ENCODE measurements at places on chromosomes 12 and 14.

DNA sequence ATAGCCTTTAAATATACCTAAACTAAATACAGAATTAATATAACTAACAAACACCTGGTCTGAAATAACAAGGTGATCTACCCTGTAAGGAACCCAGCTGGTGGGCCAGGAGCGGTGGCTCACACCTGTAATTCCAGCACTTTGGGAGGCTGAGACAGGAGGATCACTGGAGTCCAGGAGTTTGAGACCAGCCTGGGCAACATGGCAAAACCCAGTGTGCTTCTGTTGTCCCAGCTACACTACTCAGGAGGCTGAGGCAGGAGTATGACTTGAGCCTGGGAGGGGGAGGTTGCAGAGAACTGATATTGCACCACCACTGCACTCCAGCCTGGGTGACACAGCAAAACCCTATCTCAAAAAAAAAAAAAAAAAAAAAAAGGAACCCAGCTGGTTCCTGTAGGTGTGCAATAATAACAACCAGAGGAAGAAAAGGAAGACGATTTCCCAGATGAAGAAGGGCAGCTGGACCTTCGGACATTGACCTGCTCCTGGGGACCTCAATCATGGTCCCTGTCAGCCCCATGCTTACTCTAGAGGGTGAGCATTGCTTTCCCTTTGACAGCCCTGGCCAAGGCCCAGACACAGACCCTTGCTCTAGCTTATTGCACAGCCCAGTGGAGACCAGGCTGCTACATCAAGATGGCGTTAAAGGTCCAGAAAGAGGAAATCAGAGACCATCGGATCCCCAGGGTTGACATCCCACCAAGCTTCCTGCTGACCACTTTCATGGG is 5.4 kb downstream of the FOS start:
- no peak for DNase-seq

GRCh38 chr14:48023881-48024280 is 348.5 kb upstream of the MDGA2 start:
- no peak for DNase-seq

GRCh38 chr12:77161944-77162343 is 96.6 kb upstream of the E2F7 start:
- DNase-seq: no peak

DNA sequence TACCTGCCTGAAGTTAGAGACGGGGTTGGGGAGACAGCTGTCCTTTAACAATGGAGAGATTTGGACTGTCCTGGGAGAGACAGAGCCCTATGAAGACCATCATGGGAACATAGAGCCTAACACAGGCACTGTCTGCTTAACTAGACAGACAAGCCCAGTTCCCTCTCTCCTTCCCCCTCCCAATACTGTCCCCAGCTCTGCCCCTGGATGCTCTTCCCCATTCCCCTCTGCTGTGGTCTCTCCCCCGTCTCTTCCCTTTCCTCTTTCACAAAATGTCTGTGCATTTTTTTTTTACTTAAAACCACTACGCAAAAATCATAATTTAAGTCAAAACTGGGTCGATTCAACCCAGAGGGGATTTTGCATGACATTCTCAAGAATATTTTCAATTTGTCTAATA is 232.9 kb downstream of the CHST11 start:
- DNase-seq: no peak

DNA sequence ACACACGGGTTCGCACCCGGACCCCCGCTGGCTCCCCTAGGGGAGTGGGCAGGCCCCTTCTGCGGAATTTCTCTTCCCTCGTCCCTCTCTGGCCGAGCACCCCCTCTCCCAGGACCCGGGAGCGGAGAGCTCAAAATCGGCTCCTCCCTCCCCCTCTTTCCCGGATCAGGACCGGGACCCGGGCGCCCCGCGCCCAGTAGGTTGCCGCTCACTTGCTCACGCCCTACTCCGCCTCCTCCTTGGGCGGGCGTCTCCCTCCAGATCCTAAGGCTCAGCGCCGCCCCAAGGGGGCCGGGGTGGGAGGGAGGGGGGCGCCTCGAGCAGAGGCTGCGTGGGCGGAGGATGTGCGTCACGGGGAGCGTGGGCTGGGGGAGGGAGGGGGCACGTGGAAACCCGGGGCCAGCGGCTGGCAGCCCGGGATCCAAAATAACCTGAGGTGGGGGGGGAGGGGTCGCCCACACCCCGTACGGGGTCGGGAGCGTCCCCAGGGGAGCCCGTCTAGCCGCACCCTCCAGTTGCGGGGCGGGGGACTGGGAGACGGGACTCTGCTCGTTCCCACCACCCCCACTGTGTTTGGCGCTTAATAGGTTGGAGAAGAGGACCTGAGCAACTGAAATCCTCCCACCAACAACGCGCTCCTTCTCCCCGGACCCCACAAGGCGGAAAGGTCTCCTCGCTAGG is 1.8 kb upstream of the NAB2 start:
- DNase-seq: no peak

- no peak for DNase-seq
These were observed 23.8 kb downstream of the MYL2 start for GRCh38 chr12:110896559-110896958.

DNA sequence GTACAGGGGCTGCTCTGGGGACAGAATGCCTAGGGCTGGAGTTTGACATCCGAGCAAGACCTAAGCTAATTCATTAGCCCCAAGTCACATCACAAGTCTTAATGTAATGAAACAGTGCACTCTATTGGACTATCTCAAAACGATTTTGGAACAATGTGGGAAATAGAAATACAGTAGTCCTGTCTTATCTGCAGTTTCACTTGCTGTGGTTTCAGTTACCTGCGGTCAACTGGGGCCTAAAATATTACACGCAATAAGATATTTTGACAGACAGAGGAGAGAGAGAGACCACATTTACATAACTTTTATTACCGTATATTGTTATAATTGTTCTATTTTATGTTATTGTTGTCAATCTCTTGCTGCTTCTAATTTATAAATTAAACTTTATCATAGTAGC is 21.1 kb downstream of the MOAP1 start:
- DNase-seq: no peak

DNA sequence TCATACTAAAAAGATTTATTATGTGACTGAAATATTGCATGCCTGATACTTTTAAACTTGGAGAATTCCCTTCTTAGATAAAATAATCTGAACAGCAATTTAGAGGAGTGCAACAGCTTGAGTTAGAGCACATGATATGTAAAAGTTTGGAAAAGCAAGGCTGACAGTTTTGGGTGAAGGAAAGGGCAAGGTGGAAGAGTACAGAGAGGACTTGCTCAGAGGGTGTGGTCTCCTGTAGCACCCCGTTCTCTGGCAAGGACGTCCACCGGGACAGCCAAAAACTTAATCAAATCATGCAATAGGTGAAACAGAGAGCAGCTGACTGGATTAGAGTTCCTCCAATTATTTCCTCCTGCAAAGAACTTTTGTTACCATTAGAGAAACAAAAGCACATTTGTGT is 65.2 kb upstream of the PDZRN4 start:
- no peak for DNase-seq

DNA sequence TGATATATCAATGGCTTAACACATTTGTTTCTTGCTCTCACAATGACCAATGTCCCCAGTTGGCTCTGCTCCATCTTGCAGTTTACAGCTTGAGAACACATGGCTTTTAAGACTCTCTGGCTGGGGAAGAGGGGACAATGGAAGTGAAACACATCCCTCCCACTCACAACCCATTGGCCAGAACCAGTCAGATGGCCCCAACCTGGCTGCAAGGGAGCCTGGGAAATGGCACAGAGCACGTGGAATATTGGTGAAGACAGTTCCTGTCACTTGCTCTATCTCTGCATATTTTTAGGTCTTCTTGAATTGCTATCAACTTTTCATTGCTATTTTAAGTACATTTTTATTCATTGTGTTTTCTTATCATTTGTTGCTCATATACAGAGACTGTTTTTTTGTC is 345.4 kb downstream of the MED13L start:
- DNase-seq: no peak

DNA sequence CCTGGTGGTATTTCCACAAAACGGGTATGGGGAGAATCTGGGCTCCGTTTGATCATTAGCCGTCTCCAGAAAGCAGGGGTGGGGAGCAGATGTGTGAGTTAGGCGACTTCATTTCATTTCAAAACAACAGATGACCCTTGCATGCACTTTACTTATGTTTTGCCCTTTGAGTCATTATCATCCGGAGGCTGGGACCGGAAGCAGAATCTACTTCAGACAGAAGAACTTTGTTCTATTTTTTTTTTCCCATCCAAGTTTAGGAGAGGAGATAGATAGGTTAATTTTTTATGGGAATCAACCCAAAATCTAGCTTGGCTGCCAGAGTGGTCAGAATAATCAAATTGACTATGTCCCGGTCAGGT is 31.3 kb upstream of the CMAS start:
- DNase-seq: no peak

Measured in NCI-H2107 (cell line).